ENCODE measurements at places on chromosomes 2 and 18. TPM values are rescaled to one million over a fixed set of nuclear protein-coding genes. Genes with fewer than 3 reads are reported as not detected.

Gene SNORC
- total RNA-seq: 1.5 TPM

Gene CXCR1
- total RNA-seq: not detected

Gene MGAT4A
- not detected for total RNA-seq

Gene ATG16L1
- total RNA-seq: 16.4 TPM
